ENCODE measurements at places on chromosomes 7 and 10.

DNA sequence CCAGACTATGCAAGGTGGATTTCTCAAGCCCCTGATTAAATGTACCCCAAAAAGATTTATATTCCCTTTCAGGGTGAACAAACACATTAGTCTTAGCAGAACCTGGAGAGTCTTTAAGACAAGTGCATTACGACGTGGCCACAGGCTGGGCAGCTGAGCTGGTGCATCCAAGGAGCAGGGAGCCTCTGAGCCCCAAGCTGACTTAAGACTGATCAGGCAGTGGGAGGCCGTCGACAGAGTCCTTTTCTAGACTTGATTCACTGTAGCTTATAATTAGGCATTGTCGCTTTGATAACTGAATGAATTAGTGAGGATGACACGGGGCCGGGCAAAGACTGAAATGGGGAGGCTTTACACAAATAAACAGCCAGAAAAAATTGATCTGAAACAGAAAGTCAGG is 353.2 kb downstream of the GPAM start:
- no peak for DNase-seq

GRCh38 chr7:151626422-151627115 is 106.9 kb upstream of the RHEB start:
- no peak for DNase-seq

- no peak for DNase-seq
Measured at GRCh38 chr7:18703685-18704084, 208.1 kb downstream of the HDAC9 start.

DNA sequence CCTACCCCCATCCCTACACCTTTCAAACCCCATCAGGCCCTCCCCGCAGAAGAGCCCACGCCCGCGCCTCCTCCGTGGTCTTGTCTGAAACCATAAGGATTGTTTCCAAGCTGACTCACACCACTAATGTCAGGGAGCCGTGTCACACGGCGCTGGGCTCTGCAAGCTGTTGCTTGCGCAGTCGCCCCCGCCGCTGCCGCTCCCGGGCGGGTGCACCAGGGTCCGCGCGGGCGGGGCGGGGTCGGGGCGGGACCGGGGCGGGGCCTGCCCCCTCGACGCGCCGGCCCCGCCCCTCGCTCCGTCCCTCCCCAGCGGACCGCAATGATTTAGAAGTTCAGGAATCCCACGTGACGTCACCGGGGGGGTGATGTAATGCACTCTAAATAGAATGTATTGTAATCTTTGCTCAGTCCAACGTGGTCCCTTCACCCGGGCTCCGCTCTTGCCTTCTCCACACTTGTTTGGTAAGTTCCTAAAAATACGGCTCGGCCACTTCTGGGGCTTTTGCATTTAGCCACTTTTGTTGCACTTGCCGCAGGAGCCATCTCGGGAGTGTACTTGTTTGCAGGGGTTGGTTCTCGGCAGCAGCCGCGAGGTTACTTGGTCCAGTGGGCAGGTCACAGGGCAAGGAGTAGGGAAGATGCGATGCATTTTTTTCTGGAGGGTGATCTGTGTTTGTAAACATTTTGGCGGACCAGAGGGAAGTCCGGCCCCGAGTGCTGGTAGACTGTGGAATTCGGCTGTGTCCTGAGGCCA is 3.2 kb upstream of the CREB5 start:
- DNase-seq, result no peak

DNA sequence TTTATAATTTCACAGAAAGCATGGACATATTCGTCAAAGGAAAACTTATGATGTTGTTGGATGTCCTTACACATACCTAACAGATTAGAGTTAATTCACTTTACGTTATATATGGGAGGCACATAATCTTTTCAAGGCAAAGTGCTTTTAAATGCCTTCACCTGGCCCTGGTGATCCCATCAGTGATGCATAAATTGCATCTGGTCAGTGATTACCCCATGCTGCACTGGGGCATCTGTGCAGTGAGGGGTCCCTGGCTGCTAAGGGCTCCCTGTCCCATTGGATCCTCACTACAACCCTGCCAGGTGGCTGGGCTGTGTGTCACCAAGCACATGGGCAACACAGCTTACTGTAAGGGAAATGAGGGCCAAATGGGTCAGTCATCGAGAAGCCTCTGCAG is 441.1 kb downstream of the RPS24 start:
- DNase-seq, result no peak

- no peak for DNase-seq
Measured at GRCh38 chr7:5452937-5453540, 29.4 kb upstream of the TNRC18 start.

Data from T-helper 17 cell (primary cell).